AG04450 (cell line): ENCODE measurements at places on chromosomes 16 and 17.

DNA sequence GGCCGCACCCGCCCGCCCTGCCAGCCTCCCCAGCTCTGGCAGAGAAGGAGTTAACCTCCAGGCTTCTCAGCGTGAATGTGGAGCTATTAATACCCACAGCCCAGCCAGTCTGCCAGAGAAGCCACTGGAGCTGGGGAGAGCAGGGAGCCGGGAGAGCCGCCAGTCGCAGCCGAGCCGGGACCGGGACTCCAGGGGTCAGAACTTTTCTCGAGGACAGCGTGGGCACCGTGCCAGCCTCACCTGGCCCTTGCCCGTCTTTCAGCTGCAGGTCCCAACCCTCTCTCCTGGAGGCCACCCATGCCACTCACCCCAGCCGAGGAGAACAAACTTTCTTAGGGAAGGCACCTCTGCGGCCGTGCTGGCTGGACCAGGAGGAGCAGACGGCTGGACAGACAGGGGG, 33.8 kb upstream of the SBK1 start:
- DNase-seq, result no peak

DNA sequence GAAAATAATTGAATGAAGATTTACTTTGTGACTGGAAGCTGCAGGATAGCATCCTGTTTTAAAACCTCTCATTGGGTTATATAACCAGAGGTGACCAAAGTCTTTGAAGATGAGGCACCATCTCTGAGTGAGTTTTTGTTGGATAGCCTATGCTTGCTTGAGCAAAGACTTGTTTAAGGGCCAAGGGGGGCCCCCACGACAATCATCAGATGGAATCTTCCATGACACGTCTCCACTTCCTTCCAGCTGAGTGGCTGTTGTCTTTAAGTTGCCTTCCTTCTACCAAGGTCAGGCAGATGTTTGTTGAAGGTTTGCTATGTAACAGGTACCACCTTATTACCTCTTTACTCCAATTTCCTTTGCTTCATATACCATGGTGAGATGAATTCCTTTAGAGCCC, 188.8 kb downstream of the PRKCA start:
- no peak for DNase-seq

DNA sequence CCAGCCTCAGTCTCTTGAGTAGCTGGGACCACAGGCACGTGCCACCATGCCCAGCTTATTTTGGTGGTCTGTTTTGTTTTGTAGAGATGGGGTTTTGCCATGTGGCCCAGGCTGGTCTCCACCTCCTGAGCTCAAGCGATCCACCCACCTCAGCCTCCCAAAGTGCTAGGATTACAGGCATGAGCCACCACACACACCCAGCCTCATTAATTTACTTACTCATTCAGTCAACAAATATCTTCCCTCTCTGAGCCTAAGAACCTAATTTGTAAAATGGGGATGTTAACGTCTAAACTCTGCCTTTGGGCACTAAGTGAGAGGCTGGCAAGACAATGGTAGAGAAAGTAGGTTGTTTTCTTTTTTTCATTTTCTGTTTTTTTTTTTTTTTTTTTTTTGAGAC, 22.6 kb downstream of the SRCIN1 start:
- no peak for DNase-seq

DNA sequence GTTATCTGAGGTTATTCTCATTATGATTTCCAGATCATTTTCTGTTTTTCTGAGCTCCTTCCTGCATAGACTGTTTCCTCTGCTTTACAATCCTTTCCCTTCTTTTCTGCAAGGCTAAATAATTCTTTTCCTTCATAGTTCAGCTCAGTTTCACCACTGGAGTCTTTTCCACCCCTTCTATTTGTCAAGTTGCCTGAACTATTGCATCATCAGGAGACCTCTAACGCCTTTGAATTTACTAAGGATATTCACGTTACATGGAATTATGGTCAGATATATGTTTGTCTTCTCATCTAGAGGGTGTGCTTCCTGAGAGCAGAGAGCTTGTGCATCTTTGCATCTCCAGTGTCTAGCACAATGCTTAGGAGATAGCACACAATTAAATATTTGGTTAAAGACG, 140.4 kb upstream of the CA10 start:
- DNase-seq, result no peak

- no peak for DNase-seq
Observed at GRCh38 chr16:89363621-89364393, 126.6 kb downstream of the ANKRD11 start.

GRCh38 chr16:81405702-81406113, 38.9 kb upstream of the CMIP start:
- DNase-seq, result peak; percentile 74

GRCh38 chr16:46857368-46857945, 26.5 kb upstream of the C16orf87 start:
- peak; percentile 47 for DNase-seq

- no peak for DNase-seq
Observed at GRCh38 chr17:65049085-65049756, 7.3 kb downstream of the GNA13 start.

DNA sequence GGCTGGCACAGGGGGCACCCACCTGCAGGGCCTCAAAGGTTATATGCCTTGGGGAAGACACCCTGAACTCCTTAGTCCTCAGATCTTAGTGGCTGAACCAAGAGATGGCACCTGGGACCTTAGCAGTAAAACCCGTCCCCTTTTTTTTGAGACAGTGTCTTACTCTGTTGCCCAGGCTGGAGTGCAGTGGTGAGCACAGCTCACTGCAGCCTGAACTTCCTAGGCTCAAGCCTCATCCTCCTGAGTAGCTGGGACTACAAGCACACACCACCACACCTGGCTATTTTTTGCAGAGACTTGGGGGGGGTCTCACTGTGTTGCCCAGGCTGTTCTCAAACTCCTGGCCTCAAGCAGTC, 237.2 kb downstream of the MRTFB start:
- no peak for DNase-seq

- DNase-seq, result no peak
Observed at GRCh38 chr17:80704894-80705293, 160.3 kb downstream of the RPTOR start.

GRCh38 chr17:61460796-61461585, 8.8 kb downstream of the TBX4 start:
- DNase-seq, result no peak

DNA sequence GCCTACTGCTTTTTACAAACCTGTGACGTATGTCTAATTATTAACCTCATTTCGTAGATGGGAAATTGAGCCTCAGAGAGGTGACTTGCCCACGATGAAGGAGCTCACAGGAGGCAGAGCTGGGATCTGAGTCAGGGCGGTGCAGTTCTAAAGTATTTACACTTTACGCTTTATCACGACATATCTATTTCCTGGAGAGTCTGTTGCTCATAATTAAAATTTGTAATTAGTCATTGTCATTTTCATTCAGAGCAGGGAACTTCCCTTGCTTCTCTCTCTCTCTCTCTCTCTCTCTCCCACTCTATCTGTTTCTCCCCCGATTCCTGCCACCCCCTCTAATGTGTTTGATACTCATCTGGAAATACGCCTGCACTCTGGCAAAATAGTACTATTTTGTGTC, 5.9 kb downstream of the SLC5A11 start:
- no peak for DNase-seq

DNA sequence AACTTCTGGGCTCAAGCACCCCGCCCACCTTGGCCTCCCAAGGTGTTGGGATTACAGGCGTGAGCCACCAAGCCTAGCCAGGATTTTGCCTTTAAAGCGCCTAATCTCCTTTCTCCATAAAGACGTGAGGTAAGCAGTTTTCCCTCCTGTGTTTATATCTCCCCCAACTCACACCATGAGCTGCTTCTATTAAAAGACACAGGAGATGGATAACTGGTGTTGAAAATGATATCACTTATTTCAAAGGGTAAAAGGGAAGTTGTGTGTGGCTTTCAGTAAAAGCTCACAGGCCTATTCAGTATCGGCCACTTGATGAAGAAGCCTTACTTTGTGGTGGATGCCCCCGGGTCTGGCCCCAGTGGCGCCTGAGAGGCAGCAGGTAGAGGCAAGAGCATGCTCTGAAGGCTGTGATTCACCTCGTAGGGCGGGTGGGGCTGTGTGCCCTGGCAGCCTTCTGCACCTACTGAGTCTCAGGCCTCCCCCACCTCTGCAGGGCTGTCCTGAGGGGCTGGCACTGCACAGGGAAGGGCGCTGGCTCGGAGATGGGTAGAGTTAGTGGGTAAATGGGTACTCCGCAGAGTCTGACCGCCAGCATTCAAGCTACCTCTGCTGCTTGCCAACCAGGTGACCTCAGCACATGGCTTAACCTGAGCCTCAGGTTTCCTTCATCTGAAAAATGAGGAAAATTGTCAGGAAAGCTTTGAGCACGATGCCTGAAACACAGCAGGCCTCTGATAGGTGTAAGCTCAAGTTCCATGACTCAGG, 146.8 kb downstream of the CLEC16A start:
- no peak for DNase-seq

DNA sequence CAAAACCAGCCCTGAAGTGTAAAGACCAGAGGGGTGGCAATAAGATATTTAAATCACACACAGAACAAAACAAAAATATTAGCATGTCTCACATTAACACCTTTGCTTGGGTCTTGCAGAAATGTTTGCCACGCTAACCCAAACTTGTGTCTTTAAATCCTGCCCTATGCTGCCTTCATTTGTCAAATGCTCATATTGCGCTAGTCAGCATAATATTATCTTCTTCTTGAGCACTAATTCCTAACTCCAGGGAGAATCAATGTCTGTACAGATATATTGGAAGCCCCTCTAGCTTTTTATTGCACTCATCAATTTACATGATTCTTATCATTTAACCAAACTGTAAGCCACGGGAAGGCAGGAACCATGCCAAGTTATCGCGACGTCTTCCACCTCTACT, 614.8 kb upstream of the SOX9 start:
- DNase-seq, result no peak

GRCh38 chr17:68432086-68432864, 25.0 kb downstream of the WIPI1 start:
- DNase-seq, result no peak

GRCh38 chr16:848510-849253, 48.1 kb upstream of the GNG13 start:
- DNase-seq, result no peak

GRCh38 chr16:88354229-88355092, 28.3 kb upstream of the ZNF469 start:
- no peak for DNase-seq

GRCh38 chr16:85229869-85230462, 117.7 kb upstream of the CIBAR2 start:
- DNase-seq, result no peak

- peak; percentile 61 for DNase-seq
Observed at GRCh38 chr17:29131814-29132682, 48.1 kb downstream of the MYO18A start.

DNA sequence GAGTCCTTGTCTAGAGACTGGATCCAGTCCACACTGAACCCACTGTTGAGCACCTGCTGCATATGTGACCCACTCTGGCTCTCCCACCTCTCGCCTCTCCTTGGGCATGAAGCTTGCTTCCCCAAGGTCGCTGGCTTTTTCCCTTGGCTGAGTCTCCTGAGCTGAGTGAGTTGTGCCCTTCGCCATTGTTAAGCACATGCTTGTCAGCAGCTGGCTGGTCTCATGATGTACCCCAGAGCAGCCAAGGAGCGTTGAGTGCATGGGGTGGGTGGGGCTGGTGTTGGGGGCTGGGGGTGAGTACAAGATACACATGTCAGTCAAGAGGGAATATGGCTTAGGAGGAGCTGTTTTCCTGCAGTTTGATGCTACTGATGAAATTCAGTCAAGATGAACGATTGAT, 165.6 kb downstream of the SNX29 start:
- DNase-seq, result no peak

- DNase-seq, result peak; percentile 36
Observed at GRCh38 chr17:4420692-4421131, 13.0 kb upstream of the SPNS3 start.

DNA sequence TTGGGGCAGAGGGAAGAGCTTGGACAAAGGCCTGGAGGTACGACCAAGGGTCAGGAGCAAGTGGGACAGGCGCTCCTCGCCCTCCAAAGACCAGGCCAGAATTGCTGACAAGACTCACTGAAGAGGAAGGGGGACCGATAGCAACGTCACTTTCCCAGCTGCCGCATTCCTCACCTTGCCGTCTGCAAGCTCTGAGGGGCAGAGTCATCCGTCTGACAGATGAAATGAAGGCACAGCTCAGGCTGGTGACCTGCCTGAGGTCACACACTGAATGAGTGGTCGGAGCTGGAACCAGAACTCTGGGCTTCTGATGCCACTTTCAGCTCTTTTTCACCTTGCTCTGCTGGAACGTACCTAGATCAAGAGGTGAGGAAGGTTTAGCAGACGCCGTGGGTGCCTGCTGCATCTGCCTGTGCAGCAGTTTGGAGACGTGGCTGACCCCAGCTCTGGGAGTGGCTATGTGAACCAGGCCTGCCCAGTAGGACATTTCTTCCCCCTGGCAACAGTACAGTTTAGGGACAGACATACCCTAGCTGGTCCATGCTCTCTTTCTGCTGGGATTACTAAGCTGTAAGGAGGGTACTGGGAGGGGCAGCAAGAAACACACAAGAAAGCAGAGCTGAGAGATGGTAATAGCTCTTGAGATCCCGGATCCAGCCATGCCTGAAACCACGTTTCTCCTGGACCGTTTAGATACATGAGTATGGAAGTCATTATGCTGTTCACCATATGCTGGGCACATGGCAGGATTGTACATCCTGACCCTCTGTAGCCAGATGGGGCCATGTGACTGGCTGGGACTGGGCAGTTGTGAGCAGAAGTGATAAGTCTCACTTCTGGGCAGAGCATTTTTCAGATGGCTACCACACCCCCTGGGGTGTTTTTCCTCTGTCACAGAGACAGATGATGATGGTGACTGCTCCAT, 50.9 kb downstream of the IL21R start:
- no peak for DNase-seq

- DNase-seq, result no peak
Observed at GRCh38 chr17:75854881-75855309, 240 bp downstream of the WBP2 start.

DNA sequence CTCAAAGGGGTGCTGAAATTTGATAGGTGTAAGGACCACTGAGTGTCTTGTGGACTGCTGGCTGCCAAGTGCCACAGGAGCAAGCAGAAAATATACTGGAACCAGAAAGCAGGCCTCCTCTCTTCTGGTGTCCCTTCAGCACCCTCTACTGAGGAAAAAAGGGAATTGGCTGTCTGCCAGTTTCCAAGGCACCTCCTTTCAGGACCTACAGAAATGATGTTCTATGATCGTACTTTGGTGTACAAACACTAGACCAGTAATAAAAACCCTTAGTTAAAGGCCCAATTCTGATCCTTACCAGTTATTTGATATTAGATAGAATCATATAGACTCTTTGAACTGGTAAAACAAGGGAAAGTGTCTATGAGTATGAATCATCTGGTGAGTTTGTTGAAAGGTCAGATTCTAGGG, 35.8 kb upstream of the BCAS3 start:
- peak; percentile 53 for DNase-seq

DNA sequence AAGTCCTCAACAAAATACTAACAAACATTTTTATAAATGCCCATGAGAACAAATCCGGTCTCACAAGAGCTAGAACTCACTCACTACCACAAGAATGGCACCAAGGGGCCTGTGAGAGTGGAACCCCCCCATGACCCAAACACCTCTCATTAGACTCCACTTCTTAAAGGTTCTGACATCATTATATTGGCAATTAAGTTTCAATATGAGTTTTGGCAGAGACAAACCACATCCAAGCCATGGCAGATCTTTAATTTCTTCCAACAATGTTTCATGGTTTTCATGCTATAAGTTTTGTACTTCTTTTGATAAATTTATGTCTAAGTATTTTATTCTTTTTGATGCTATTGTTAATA, 30.0 kb upstream of the ATP2A3 start:
- DNase-seq, result no peak
